ENCODE measurements at places on chromosomes 4 and X.

DNA sequence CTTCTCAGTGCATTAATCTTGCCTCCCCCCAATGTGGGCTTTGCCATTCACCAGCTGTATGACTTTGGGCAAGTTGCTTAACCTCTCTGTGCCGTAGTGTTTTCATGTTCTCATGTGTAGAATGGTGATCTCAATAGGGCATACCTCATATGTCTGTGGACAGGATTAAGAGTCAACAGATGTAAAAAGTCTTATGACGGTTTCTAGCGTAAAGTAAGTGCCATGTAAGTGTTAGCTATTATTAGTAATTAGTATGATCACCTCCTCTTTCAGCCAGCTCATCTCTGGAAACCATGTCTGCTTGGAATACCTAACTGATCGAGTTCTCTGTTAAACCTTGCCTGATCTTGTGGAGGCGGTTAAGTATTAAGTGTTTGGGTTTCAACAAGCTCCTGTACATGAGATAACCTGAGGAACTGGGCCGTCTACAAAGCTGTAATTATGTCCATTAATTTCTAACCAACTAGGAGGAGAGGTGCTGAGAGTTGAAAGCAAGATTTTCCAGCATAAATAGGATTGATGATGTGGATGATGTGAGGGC is 66.3 kb downstream of the TSC22D3 start:
- DNase-seq = no peak

GRCh38 chrX:10753116-10753515 is 132.7 kb upstream of the MID1 start:
- no peak for DNase-seq

DNA sequence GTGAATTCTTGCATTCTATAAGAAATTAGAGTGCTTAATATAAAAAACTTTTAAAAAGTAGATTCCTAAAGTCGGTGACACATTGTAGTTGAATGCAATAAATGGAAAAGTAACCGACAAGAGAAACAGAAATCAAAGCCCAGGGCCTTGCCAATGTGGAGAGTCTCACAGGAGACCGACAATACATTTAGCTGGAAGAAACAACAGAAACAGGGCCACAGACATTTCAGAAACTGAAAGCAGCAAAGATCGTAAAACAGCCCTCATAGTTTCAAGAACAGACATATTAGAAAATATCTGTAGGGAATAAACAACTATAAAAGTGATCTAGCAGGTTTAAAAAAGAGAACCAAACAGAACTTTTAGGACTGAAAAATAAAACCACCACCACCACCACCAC is 49.5 kb downstream of the STAP1 start:
- no peak for DNase-seq

GRCh38 chrX:12949205-12949926 is 25.5 kb upstream of the TMSB4X start:
- DNase-seq = no peak

DNA sequence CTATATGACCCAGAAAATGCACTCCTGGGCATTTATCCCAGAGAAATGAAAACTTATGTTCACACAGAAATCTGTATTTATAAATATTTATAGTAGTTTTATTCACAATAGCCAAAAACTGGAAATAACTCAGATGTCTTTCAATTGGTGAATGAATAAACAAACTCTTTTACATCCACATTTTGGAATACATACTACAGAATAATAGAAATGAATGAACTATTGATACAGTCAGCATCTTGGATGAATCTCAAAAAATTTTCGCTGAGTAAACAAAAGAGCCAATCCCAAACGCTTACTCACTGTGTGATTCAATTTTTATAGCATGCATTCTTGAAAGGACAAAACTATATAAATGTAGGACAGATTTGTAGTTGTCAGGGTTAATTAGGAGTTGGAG is 75.1 kb upstream of the HTR2C start:
- no peak for DNase-seq

DNA sequence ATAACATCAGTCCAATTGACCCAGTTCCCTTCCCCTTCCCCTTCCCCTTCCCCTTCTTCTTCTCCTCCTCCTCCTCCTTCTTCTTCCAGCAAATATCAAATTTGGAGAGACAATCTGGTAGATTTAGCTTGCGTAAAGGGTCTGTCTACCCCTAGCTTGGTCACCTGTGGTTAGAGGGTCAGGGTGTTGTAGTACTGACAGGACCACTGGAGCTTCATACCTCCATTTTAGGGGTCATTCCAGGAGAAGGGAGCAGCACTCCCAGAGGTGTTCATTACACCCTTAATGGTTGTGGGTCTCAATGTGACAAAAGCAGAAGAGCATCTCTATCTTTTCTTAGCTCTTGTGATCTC is 3.7 kb upstream of the FGB start:
- no peak for DNase-seq

- DNase-seq = no peak
These were observed 46.8 kb downstream of the USP46 start for GRCh38 chr4:52612341-52612740.

DNA sequence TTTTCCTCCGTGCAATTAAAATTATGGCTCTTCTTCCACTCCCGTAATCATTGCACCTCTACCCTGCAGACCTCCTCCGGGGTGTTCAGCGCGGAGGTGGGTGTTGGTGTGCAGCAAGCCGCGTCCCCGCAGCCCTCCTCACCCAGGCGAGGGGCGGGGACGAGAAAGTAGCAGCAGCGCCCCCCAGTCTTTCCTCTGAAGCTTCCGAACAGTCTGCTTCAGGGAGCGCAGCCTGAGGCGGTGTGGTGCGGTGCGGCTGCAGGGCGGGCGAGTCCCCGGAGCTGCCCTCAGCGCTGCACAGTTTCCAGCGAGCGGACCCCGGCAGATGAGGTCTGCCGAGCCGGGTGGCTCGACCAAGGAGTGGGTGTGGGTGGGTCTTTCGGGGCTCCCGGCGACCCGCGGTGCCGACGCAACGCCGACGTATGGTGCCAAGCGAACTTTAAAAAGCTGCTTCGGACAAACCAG is at the start of gene FRAS1:
Gene FRAS1 (plus strand): TSS at position 189 of the 465 bp plus-strand sequence. CDS start 687 bp downstream, outside the sequence.
- DNase-seq = no peak

DNA sequence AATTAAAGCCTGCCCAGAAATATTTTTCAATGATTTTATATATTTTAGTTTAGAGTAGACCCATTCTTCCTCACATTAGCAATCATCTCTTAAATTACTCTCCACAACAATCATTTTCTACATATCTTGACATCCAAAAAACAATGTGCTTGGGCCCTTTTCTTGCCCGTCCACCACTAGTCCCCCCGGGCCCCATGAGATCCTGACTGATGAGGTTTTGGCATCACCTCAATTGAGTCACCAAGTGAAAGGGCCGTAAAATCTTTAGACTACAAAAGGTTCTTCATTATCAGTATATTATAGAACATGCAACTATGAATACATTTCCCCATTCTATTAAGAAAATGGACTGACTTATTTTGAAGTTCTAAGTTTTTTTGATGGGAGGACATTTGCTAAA is 4.0 kb upstream of the CDKL2 start:
- DNase-seq = no peak

GRCh38 chr4:114698231-114698630 is 99.6 kb downstream of the UGT8 start:
- no peak for DNase-seq

- DNase-seq = no peak
These were observed 34.4 kb upstream of the GK2 start for GRCh38 chr4:79442422-79442821.

DNA sequence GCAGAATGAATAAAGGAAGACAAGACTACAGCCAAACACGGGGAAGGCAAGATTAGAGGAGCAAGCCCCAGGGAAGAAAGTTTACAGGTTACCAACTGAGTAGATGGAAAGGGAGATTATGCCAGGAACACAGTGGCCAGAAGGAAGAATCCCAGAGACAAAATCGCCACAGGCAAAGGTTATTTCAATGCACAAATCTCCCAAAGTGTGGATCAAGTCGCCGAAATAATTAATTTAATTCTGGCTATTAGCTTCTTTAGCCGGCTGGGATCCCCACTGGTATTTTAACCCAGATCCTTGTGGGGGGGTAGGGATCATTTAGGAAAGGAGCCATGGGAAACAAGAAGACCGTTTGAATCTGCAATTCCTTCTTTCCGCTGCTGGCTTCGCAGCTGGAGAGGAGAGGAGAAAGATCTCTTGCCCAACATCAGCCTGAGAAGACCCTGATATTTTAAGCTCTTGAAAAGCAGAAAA is 171.0 kb downstream of the DHX15 start:
- DNase-seq = no peak

DNA sequence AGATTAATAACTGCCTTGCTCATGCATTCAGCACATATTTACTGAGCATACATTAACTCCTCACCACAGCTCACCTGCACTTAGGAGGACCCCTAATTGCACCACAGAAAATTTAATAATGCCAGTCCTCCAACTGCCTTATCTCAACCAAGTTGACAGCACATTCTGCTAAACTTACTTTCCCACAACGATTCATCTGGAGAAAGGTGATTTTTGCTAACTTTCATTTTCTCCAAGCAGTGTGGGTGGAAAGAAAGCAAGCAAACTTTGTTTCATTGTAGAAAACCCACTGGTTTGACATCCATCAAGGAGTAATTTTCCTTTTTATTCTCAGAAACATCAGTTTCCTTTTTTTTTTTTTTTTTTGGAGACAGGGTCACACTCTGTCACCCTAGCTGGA is 49.1 kb downstream of the RASGEF1B start:
- DNase-seq = no peak

GRCh38 chrX:120790118-120790517 is 85.5 kb downstream of the CT47B1 start:
- DNase-seq = no peak

GRCh38 chr4:7132730-7133582 is 59.4 kb upstream of the SORCS2 start:
- DNase-seq = no peak

DNA sequence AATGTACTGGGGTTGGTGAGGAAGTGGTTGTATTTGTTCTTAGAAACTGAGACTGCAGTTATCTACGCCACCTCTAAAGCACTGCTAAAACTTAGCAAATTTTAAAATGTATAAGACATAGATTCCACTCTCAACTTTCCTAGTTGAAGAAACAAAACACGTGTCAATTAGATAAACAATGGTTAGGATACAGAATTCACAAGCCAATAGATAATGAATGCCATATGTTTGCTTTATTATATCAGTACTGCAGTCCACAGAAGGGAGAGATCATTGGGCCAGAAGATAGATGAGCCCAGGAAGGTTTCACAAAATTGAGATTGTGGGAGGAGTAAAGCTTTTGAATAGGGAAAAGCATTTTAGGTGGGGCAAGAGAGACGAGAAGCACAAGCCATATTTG is 14.3 kb downstream of the TMEM33 start:
- DNase-seq = no peak

GRCh38 chr4:175380841-175381240 is 431.2 kb downstream of the GPM6A start:
- no peak for DNase-seq

DNA sequence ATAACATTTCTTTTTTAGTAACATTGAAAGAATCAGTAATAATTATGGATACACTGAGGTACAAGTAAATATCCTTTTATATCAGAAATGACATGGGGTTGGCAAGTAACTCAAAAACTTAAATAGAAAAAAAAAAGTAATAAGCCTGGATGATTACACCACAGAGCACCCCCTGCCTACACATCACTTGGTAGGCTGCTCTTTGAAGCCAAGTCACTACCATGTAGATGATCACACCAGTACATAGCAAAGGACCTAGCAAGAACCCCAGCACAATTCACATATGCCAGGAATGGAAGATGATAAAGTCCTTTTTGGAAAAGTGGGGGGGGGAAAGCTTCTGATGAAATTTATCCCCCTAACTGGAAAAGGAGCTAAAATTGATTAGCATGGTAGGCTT is 56.9 kb downstream of the METTL14 start:
- no peak for DNase-seq

DNA sequence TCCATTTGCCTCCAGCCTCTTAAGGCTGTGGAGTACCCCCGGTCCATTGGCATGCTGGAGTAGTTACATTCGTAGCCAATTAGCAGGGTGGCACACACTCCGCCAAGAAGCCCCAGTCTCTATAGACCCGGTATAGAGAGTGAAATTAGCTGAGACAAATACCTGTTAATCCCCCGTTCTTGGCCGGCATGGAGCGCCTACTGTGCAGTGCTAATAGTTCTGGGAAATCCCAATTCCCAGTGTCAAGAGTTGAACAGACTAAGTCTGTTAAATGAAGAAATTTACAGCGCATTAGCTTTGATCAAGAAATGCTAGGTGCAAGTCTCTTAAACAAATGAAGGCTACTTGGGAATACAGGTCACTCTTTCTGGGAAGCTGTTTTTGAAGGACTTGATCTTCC is 127.8 kb upstream of the ARX start:
- DNase-seq = no peak

DNA sequence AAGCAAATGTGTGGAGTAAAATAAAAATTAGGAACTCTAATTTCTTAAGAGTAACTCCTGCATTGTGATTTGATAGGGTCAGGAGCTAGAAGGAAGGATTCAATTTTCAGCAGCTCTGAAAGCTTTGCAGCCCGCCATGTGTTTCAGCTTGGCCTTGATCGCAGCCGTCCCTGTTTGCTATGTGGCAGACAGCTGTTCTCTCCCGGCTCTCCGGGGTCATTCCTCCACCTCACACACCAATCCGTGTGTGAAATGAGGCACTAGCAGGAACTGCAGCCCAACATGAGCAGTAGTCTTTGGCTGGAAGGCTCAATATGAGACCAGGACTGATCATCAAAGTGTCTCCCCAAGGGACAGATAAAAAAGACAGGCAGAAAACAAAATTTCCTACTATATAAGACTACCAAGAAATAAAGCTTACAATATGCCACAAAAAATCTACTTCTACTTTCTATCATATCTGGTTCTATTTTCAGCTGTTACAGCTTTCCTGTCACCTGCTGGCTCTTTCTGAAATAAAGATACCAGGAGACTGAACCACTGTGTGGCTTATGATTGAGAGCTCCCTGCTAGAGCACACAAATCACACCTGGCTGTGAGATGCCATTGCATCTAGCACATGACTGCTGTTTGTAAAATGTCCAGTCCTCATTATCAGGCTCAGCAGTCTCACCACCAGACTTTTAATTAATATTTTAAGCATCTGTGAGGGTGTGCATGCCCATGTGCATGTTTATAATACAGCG is 44.1 kb upstream of the SEC24B start:
- no peak for DNase-seq

DNA sequence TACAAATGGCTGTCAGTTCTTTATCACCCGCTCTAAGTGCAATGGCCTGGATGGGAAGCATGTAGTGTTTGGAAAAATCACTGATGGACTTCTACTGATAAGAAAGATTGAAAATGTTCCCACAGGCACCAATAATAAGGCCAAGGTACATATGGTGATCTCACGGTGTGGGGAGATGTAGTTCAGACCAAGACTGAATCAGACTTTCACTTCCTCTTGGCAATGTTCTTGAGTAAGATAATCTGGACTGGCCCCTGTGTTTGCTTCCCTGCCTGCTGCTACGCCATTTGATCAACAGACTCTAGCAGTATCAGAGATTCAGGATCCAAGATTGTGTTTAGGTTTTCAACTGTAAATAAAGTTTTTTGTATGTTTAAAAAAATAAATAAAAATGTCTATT is 682.2 kb upstream of the AMOT start:
- DNase-seq = no peak
